ENCODE measurements at places on chromosomes 6 and 20. TPM values are rescaled to one million over a fixed set of nuclear protein-coding genes. Genes with fewer than 3 reads are reported as not detected.

DNA sequence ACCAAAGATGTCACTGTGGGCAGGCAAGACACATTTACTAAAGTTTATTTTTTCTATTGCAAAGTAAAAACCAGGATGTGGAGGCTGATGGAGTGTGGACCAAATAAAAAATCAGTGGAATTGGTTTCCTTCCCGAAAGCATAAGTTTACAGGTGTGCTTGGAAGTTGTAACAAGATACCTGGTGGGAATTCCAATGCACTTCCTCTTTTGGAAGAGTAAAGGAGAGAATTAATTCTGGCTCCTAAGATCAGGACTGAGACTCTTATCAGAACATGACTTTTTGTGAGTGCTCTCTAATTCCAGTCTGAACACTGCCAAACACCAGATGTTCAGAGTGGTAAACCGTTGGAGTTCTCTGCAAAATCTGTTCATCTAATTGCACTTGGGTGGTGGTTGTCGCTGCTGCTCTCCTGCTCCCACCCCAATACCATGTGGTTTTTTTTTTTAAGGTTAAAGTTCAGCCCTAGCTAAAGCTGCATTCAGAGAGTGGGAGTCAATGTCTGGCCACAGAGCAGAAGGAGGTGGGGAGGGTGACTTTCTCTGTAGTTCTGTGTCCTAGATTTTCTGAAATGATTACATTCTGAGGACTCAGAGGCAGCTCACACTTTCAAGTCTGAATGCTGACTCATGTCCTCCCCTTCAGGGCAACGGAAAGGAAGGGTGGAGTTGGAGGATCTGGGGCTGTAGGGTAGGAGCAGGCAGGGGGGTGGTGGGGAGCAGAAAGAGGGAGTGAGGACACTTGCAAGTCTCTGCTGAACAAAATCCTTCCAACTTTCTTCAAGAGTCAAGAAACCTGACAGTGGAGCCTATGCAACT lies 275.8 kb upstream of the PRDM1 start:
- peaks cover 10% of the 10 kb centered on the region for H3K27me3 ChIP-seq
- peak; percentile 82 for DNase-seq
- peaks cover 42% of the 10 kb centered on the region for H3K4me1 ChIP-seq
- H3K36me3 ChIP-seq: no peaks in the 10 kb centered on the region
- H3K4me3 ChIP-seq: no peak overlapping the region
- peak overlapping the region; percentile 53 for H3K27ac ChIP-seq

- no peaks in the 10 kb centered on the region for H3K27me3 ChIP-seq
- peaks cover 3% of the 10 kb centered on the region for H3K36me3 ChIP-seq
- peaks cover 48% of the 10 kb centered on the region for H3K4me1 ChIP-seq
- no peak overlapping the region for H3K27ac ChIP-seq
Observed at GRCh38 chr6:149044528-149044927, 273.0 kb upstream of the TAB2 start.

GRCh38 chr20:42212391-42212790 lies 594.2 kb upstream of the CHD6 start:
- no peak overlapping the region for H3K27ac ChIP-seq
- no peak overlapping the region for H3K4me3 ChIP-seq
- no peak for DNase-seq
- H3K4me1 ChIP-seq: no peaks in the 10 kb centered on the region

DNA sequence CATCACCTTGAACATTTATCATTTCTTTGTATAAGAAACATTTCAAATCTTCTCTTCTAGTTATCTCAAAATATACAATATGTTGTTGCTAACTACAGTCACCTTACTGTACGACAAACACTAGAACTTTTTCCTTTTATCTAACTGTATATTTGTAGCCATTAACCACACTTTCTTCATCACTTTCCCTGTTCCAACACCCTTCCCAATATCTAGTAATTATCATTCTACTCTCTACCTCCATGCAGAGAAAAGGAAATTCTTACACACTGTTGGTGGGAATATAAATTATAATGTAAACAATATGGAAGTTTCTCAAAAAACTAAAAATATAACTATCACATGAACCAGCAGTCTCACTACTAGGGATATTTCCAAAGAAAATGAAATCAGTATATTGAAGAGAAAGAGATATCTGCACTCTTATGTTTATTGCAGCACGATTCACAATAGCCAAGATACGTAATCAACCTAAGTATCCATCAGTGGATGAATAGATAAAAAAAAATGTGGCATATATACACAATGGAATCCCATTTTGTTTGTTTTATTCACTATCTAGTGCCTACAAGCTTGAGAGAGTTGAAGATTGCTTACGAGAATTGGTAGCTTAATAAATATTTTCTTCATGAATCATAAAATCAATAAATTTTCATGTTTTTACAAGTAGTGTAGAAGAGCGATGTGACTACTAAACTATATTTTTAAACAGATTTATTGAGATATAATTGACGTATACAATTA lies 2.4 kb downstream of the RHAG start:
- no peaks in the 10 kb centered on the region for H3K27me3 ChIP-seq
- H3K4me1 ChIP-seq: no peaks in the 10 kb centered on the region
- DNase-seq: no peak
- H3K4me3 ChIP-seq: no peak overlapping the region
- H3K36me3 ChIP-seq: no peaks in the 10 kb centered on the region

SLC22A1 gene
- 0.99 TPM for total RNA-seq

SLC13A3 gene
- total RNA-seq: not detected

DNA sequence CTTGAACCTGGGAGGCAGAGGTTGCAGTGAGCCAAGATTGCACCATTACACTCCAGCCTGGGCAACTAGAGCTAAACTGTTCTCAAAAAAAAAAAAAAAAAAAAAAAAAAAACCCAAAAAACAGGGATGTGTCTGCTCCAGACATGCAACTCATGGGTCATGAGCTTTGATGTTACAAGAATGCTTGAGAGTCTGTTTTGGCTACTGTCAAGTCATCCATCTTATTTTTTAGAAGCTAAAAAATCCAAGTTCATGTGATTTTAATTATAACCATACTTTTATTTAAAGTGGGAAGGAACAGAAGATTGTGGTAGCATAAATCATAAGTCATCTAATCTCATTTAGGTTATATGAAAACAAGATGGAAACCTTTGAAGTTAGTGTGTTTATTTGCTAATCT lies 120.6 kb downstream of the PDE7B start:
- no peak overlapping the region for H3K4me3 ChIP-seq
- H3K4me1 ChIP-seq: no peaks in the 10 kb centered on the region
- H3K27me3 ChIP-seq: peaks cover 3% of the 10 kb centered on the region

GRCh38 chr6:5439749-5440148 lies 178.4 kb downstream of the FARS2 start:
- no peak overlapping the region for H3K27ac ChIP-seq
- H3K4me1 ChIP-seq: peaks cover 10% of the 10 kb centered on the region
- no peak for DNase-seq
- H3K4me3 ChIP-seq: no peak overlapping the region
- H3K36me3 ChIP-seq: peaks cover 28% of the 10 kb centered on the region
- no peaks in the 10 kb centered on the region for H3K27me3 ChIP-seq

DNA sequence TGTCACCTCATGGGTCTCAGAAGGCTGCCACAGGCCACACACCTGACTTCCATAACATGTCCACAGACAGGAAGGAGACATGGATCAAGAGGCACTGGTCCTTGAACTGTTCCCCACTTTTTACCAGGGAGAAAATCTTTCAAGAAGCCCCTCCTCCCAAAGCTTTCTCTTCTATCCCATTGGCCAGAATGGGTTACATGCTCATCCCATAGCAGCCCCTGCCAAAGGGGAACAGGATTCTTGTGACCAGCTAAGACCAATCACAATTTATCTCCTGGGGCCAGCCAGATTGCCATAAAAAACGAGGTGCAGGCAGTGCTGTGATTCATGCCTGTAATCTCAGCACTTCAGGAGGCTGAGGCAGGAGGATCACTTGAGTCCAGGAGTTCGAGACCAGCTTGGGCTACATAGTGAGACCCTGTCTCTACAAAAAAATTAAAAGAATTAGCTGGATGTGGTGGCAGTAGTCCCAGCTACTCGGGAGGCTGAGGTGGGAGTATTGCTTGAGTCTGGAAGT lies 59.4 kb downstream of the TMEM242 start:
- no peak overlapping the region for H3K4me3 ChIP-seq
- H3K27me3 ChIP-seq: no peaks in the 10 kb centered on the region
- no peaks in the 10 kb centered on the region for H3K36me3 ChIP-seq

- no peaks in the 10 kb centered on the region for H3K27me3 ChIP-seq
- H3K36me3 ChIP-seq: no peaks in the 10 kb centered on the region
- no peak for DNase-seq
- H3K4me1 ChIP-seq: no peaks in the 10 kb centered on the region
- H3K4me3 ChIP-seq: no peak overlapping the region
Observed at GRCh38 chr6:6890400-6890858, 217.3 kb upstream of the RREB1 start.

- H3K4me3 ChIP-seq: no peak overlapping the region
- no peaks in the 10 kb centered on the region for H3K36me3 ChIP-seq
- no peak for DNase-seq
- no peaks in the 10 kb centered on the region for H3K4me1 ChIP-seq
- H3K27ac ChIP-seq: no peak overlapping the region
Observed at GRCh38 chr6:70119218-70119835, 183.6 kb downstream of the COL9A1 start.

GRCh38 chr20:22418738-22419137 lies 165.6 kb downstream of the FOXA2 start:
- no peaks in the 10 kb centered on the region for H3K4me1 ChIP-seq
- H3K36me3 ChIP-seq: no peaks in the 10 kb centered on the region

GRCh38 chr20:24131281-24131680 lies 142.7 kb upstream of the GGTLC1 start:
- no peaks in the 10 kb centered on the region for H3K27me3 ChIP-seq
- H3K36me3 ChIP-seq: no peaks in the 10 kb centered on the region
- peaks cover 4% of the 10 kb centered on the region for H3K4me1 ChIP-seq
- no peak for DNase-seq

RAB5IF gene
- 113 TPM for total RNA-seq

DNA sequence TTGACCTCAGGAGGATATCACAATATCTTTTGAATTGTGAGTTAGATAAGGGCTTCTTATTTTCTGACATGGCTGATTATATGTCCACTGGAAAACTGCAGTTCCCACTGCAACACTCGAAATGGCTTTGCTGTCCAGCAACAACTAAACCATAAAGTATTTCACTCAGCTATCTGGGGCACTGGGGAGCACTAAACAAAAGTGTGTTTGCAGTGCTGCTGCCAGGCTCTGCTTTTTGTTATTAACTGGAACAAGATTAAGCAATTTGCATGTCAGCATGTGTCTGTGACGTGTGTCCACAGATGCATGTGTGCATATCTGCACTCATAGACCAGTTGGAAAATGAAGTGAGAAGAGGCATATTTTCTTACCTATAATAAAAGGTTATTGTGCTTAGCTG lies 107.8 kb upstream of the CCN2 start:
- H3K4me3 ChIP-seq: no peak overlapping the region
- H3K27ac ChIP-seq: no peak overlapping the region
- no peaks in the 10 kb centered on the region for H3K4me1 ChIP-seq
- no peaks in the 10 kb centered on the region for H3K36me3 ChIP-seq

GPR63 gene
- 1.5 TPM for total RNA-seq

GRCh38 chr6:63563235-63563634 lies 9.0 kb upstream of the LOC128125822 start:
- H3K36me3 ChIP-seq: no peaks in the 10 kb centered on the region
- no peak for DNase-seq
- H3K27ac ChIP-seq: no peak overlapping the region
- no peaks in the 10 kb centered on the region for H3K4me1 ChIP-seq

TPBG gene
- 0.55 TPM for total RNA-seq

CTCFL gene
- total RNA-seq: not detected

DNA sequence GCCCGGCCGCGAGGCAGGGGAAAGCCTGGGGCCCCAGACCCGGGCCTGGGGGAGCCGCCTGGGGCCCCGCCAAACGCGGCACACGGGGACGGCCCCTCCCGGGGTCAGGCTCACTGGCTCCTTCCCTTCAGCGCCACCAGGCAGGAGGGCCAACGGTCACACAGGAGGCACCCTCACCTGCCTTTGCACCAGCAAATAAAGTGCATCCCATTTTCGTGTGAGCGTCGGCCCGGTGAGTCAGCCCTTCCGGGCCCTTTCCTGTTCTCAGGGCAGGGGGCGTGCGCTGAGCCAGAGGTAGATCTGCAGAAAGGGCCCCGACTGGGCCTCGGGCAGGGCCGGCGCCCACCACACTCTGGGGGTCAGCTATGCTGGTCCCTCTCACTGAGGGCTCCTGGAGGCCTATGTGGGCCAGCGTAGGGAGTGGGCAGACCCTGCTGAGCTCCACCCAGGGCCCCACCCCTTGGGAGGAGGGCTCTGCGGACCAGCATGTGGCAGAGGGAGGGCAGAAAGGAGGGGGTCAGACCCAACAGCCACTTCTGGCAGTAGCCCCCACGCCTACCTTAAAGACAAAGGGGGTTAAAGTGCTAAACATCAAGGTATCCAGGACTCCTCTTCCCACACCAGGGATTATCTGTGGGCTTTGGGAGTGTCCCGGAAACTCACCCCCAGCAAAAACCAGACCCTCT lies 931 bp upstream of the UCKL1 start:
- peak overlapping the region; percentile 89 for H3K27ac ChIP-seq
- peaks cover 9% of the 10 kb centered on the region for H3K36me3 ChIP-seq
- DNase-seq: peak; percentile 90
- no peaks in the 10 kb centered on the region for H3K27me3 ChIP-seq

WFDC2 gene
- 0.92 TPM for total RNA-seq

DNA sequence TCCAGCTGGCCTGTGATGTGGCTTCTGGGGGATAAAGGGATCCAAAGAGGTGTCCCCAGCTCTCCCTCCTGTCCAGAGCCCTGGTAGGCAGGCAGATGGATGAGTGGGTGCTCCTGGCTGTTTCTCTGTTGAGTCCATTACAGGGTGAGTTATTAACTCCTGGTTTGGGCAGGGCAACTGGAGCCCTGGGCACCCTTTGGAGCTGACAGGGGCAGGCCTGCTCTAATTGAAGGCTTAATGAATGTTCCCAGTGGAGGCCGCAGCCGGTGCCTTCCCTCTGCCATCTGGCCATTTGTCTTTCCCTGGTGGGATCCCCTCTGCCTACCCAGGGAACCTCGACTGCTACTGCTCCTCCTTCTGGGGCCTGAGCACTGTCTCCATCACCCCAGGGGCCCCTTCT lies 44.7 kb upstream of the MLN start:
- DNase-seq: no peak
- no peaks in the 10 kb centered on the region for H3K36me3 ChIP-seq
- peaks cover 1% of the 10 kb centered on the region for H3K27me3 ChIP-seq

- H3K4me3 ChIP-seq: no peak overlapping the region
- H3K36me3 ChIP-seq: peaks cover 6% of the 10 kb centered on the region
- DNase-seq: no peak
- H3K27me3 ChIP-seq: peaks cover 12% of the 10 kb centered on the region
- H3K4me1 ChIP-seq: no peaks in the 10 kb centered on the region
Observed at GRCh38 chr6:156562019-156562418, 215.2 kb upstream of the ARID1B start.
